NCI-H2107 (cell line): ENCODE measurements at places on chromosomes 11 and 22.

GRCh38 chr11:13965337-13965736 is 2.8 kb downstream of the SPON1 start:
- DNase-seq = no peak

GRCh38 chr11:75562836-75563484 is 907 bp downstream of the SERPINH1 start:
- DNase-seq = no peak

DNA sequence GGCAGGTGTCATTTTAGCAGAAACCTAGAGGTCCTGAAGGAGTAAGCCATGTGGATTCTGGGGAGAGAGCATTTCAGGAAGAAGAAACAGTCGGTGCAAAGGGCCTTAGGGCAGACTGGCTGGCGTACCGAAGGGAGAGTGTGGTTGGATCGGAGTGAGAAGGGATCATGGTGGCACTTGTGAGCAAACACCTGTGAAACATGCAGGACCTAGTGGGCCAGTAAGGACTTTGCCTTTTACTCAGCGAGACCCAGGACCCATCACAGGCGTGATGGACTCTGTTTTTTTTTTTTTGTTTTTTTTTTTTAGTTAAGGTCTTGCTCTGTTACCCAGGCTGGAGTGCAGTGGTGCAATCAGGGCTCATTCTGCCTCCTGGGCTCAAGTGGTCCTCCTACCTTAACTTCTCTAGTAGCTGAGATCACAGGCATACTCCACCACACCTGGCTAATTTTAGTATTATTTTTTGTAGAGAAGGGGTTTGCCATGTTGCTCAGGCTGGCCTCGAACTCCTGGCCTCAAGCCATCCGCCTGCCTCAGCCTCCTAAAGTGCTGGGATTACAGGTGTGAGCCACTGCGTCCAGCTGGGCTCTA is 3.5 kb upstream of the TSGA10IP start:
- DNase-seq = no peak

GRCh38 chr11:12285811-12286222 is 91.6 kb upstream of the PARVA start:
- DNase-seq = no peak

DNA sequence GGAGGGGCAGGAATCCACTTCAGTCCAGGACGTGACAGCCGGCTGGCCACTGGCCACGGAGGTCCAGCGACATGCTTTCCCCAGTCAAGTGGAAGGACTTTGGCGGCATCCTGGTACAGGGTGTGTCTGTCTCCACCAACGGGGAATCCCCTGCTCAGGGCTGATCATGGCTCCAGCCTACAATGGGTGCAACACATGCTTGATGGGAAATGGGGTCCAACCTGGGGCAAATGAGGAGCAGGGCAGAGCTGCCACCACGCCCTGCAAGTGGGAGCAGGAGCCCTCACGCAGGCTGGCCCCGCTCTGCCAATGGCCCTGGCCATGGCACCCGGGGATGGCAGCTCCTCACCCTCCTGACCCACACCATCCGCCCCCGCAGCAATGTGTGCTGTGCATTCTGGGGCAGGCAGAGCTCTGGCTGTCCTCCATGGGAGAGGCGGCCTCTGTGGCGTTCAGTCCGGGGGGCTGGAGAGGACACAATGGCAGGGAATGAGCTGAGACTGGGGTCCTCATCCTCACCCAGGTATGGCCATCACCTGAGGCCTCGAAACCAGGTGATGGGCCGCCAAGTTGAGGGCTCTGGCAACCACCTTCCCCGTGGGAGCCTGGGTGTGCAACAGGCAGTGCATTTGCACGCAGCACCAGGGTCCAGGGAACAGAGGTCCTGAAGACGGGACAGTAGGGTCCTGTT is 5.8 kb upstream of the SEPTIN5 start:
- no peak for DNase-seq

- no peak for DNase-seq
Measured at GRCh38 chr11:33060271-33060670, 20.9 kb downstream of the TCP11L1 start.

DNA sequence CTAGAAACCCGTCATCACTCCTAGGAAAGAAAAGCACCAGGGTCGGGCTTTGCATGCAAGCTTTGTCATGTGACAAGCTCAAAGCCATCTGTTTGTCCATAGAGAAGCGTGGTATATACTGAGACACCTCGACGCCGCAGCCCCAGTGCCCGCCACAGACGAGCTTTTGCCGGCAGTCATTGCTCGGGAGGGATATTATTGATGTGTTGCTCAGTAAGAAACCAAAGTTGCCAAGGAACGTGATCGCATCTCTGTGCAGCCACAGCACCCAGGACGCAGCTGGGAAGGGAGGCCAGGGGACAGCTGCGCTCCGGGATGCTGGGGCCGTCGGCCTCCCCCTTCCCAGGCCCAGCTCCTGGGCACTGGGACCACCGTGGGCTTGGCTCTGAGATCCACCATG is 89.5 kb upstream of the KCNQ1OT1 start:
- DNase-seq = no peak

- no peak for DNase-seq
Measured at GRCh38 chr22:41288245-41288946, 2.4 kb upstream of the RANGAP1 start.

DNA sequence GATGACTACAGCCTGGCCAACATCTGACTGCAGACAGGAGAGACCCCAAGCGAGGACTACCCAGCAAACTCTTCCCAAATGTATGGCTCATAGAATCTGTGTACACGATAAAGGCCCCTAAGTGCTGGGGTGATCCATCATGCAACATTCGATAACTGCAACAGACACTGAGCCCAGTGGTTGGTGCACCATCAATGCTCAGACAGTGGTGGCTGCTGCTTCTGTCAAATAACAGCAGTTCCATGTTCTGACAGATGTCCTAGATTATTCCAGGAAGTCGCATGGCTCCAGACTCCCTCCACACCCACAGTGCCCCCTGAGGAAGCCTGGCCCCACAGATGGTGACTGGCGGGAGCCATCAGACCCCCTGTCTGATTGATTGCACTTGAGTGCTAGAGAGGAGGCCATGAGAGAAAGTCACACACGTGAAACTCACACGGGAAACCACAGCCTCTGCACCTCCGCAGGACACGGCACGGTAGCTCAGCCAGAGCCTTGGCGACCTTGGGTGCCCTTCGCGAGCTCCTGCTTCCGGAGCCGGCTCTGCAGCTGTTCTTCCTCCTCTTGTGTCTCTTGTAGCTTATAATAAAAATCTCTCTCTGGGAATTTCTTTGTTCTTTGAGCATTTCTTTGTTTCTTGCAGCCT is 1155.9 kb downstream of the TBC1D22A start:
- no peak for DNase-seq

GRCh38 chr11:31303644-31304180 is 65.8 kb downstream of the DCDC1 start:
- DNase-seq = no peak

DNA sequence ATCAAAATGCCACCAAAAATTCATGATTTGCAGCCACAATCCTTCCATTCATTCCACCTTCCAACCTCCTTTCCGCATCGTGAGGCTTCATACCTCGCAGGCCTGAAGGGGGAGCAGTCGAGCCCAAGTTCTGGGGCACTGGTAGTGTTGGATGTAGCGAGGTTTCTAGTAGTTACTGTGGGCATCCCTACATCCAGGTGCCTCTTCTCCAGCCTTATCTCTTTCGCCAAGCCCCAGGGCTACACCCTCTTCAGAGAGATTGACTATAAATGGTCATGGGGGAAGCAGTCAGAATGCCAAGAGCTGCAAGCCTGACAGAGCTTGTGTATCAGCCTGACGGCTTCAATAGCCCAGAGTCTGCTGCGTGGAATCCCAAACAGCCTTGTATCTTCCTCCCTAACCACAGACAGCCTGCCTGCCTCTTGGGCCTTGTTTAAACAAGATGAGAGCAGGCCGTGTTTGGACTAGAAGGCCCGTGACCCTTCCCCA is 28.9 kb downstream of the CLMP start:
- DNase-seq = no peak

GRCh38 chr22:30880847-30881246 is 87.7 kb downstream of the MORC2 start:
- DNase-seq = no peak

DNA sequence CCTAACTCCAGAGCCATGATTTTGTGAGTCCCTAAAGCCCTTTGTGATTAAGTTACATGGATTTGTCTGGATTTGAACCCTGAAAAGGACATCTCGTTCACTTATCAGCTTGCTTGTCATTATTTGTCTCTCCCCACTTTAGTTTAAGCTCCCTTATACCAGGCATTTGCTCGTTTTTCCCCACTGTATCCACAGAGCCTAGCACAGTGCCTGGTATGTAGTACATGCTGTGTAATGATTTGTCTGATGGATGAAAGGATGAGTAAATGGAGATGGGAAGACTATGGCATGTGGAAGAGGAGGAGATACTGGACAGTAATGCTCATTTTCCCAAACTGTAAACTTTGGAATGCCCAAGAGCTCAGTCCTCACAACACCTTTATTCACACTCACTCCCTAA is 9.2 kb upstream of the MCHR1 start:
- no peak for DNase-seq

DNA sequence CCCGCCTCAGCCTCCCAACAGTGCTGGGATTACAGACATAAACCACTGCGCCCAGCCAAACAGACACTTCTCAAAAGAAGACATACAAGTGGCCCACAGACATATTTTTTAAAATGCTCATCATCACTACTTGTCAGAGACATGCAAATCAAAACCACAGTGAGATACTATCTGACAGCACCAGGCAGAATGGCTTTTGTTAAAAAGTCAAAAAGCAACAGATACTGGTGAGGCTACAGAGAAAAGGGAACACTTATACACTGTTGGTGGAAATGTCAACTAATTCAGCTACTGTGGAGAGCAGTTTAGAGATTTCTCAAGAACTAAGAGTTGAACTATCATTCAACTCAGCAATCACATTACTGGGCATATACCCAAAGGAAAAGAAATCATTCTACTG is 67.0 kb downstream of the ARHGAP20 start:
- no peak for DNase-seq

DNA sequence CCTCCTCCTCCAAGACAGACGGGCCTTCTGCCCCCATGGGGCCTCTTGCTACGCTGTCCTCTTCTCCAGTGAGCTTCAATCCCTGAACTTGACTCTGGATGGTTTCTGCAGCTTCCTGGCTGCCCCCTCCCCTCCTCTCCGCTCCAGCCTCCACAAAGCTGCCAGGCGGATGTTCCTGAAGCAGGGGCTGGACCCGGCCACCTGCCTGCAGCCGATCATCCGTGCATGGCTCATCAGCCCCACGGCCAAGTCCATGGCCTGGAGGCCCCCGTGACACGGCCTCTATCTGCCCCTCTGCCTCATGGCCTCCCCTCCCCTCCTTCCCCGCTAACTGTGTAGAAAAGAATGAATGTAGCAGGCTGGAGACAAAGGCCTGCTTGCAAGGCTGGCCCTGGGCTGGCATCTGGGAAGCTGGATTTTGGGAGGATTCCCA is 6.8 kb upstream of the SUN2 start:
- DNase-seq = no peak

GRCh38 chr11:46122945-46123715 is 1.9 kb upstream of the PHF21A start:
- DNase-seq = no peak

GRCh38 chr11:99522467-99523173 is 501.9 kb downstream of the CNTN5 start:
- DNase-seq = no peak

- DNase-seq = no peak
Measured at GRCh38 chr11:106706355-106706754, 311.9 kb downstream of the GUCY1A2 start.

DNA sequence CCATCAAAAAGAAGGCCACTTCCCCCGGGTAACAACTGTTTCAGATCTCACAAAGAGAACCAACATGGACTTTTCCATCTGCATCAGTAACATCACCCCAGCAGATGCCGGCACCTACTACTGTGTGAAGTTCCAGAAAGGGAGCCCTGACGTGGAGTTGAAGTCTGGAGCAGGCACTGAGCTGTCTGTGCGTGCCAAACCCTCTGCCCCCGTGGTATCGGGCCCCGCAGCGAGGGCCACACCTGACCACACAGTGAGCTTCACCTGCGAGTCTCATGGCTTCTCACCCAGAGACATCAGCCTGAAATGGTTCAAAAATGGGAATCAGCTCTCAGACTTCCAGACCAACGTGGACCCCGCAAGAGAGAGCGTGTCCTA is 3.7 kb downstream of the SEC14L6 start:
- DNase-seq = no peak

GRCh38 chr11:16827139-16827538 is 88.7 kb downstream of the C11orf58 start:
- DNase-seq = no peak

DNA sequence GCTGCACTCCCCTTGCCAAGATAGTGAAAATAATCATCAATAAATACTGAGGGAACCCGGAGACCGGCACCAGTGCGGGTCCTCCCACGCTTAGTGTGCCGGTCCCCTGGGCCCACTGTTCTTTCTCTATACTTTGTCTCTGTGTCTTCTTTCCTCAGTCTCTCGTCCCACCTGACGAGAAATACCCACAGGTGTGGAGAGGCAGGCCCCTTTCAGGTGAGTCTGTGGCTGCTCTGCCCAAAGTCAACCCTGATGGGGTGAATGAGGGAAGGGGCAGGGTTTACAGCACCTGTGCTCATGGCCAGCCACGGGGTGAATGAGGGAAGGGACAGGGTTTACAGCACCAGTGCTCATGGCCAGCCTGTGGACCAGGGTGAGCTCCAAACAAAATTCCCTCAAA is 4.7 kb downstream of the BET1L start:
- no peak for DNase-seq

DNA sequence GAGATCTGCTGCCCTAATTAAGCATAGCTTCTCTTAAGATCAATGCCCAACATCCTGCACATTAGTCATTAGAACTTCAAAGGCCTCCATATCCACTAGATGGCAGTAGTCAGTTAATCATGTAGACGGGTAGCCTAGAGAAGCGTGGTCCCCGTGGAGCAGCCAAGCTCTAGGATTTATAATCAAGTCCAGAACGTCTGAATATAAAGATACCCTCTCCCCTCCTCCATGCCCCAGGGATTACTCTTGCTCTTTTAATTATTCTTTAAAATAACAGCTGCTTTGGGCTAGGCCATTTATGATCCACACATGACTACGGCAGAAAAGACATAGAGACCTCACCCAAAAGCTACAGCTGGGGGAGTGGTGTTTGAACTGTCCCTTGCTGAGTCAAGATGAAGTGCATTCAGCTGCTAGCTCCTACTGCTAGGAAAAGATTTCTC is 327.6 kb upstream of the PLET1 start:
- DNase-seq = peak; percentile 85

GRCh38 chr22:40462195-40462984 is 92.0 kb downstream of the SGSM3 start:
- DNase-seq = no peak

GRCh38 chr22:40002935-40003715 is 8.4 kb downstream of the FAM83F start:
- DNase-seq = no peak

DNA sequence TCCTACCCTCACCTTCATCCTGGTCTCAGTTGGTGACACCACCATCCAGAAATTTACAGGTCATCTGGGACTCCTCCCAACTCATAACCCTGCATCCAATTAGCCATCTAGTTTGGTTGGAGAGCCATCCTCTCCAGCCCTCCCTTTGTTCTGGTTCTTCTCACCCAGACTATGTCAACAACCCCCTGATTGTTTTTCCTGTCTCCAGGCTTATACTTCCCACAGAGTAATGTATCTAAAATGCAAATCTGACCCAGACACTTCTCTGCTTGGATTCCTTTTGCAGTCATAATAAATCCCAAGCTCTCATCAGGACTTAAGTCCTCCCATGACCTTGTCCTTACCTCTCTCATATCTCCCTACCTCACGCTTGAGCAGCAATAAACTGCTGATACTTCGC is 3.0 kb downstream of the TTC12 start:
- no peak for DNase-seq
